ENCODE measurements at places on chromosomes 2 and 18.

- H3K27me3 ChIP-seq: no peaks in the 10 kb centered on the region
- no peaks in the 10 kb centered on the region for H3K36me3 ChIP-seq
- peaks cover 23% of the 10 kb centered on the region for H3K4me1 ChIP-seq
- no peak for DNase-seq
These were observed 156.2 kb downstream of the SH3RF3 start for GRCh38 chr2:109285244-109285651.

- H3K27ac ChIP-seq: peak overlapping the region; percentile 79
- H3K27me3 ChIP-seq: no peaks in the 10 kb centered on the region
- no peak for DNase-seq
- no peak overlapping the region for H3K4me3 ChIP-seq
These were observed 13.4 kb downstream of the ITGA6 start for GRCh38 chr2:172440795-172441194.

GRCh38 chr2:44975571-44976450 is 33.4 kb downstream of the SIX2 start:
- H3K4me3 ChIP-seq: no peak overlapping the region
- H3K27me3 ChIP-seq: no peaks in the 10 kb centered on the region
- no peak for DNase-seq
- H3K4me1 ChIP-seq: no peaks in the 10 kb centered on the region
- no peaks in the 10 kb centered on the region for H3K36me3 ChIP-seq
- no peak overlapping the region for H3K27ac ChIP-seq

DNA sequence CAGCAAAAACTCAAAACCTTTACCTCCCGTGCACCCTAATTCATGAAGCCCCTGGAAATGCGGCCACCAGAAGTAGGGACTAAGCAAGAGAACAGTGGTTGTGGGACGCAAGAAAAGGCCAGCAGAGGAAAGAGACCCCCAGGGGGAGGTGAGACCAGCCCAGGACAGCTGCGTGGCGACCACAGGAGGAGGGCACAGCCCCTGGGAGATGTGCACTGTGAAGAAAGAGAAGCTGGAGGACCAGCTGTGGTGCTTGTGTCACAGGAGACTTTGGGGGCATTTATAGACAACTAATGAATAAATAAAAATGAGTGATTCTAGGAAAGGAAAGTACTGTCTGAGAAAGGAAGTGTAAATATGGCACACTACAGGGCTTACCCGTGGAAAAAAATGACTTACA is 263.8 kb downstream of the EIPR1 start:
- DNase-seq: no peak
- H3K36me3 ChIP-seq: no peaks in the 10 kb centered on the region
- no peak overlapping the region for H3K27ac ChIP-seq
- H3K4me1 ChIP-seq: no peaks in the 10 kb centered on the region
- no peaks in the 10 kb centered on the region for H3K27me3 ChIP-seq
- H3K4me3 ChIP-seq: no peak overlapping the region

DNA sequence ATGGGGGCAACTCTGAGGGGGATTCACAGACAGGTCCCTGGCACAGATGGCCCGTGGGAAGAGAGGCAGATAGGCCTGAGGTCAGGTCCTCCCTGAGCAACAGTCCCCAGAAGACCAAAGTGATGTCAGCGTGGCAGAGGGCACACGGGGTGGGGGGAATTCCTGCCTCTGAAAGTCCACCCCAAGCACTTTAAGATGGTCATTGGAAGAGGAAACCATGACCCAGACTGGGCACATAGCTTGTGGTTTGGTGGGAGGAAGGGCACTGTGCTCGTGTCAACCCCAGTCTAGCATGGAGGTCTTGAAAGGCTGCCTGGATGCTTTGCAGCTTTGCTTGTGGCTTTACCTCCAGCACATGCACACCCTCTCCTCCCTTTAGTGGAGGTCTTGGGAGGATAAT is 38.0 kb upstream of the SIX2 start:
- no peaks in the 10 kb centered on the region for H3K4me1 ChIP-seq
- H3K4me3 ChIP-seq: no peak overlapping the region
- H3K27me3 ChIP-seq: peaks cover 2% of the 10 kb centered on the region
- no peak for DNase-seq

DNA sequence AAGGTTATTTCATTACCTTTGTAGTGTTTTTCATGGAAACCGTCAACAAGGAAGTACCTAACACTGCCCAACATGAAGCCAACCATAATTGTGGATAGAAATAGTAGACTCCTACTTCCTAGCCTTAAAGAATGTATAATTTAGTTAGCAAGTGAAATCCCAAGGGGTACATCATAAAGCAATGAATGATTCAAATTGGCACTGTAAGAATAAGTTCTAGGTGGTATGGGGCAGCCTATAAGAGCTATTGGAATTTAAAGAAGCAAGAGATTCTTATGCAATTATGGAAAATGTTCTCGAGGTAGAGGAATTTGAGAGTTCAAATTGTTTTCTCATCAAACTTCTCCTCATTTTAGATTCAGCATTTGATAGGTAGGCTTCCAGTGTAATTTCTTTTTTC is 157.9 kb downstream of the FMNL2 start:
- H3K27ac ChIP-seq: no peak overlapping the region
- no peak overlapping the region for H3K4me3 ChIP-seq
- peaks cover 30% of the 10 kb centered on the region for H3K4me1 ChIP-seq
- DNase-seq: no peak
- H3K36me3 ChIP-seq: no peaks in the 10 kb centered on the region
- no peaks in the 10 kb centered on the region for H3K27me3 ChIP-seq

- H3K27ac ChIP-seq: no peak overlapping the region
- no peak for DNase-seq
- no peaks in the 10 kb centered on the region for H3K27me3 ChIP-seq
These were observed 9.7 kb downstream of the RAB11FIP5 start for GRCh38 chr2:73103018-73103542.

- H3K27ac ChIP-seq: peak overlapping the region; percentile 90
- no peak for DNase-seq
- H3K36me3 ChIP-seq: no peaks in the 10 kb centered on the region
- H3K4me1 ChIP-seq: peaks cover 4% of the 10 kb centered on the region
- H3K27me3 ChIP-seq: no peaks in the 10 kb centered on the region
These were observed 480 bp downstream of the DSEL start for GRCh38 chr18:67515942-67516538.

Data from esophagus squamous epithelium (tissue), 5 donors.